NCI-H187 treated with DMSO at 0.1 percent for 48 hours (cell line): ENCODE measurements at places on chromosomes 13 and 19.

DNA sequence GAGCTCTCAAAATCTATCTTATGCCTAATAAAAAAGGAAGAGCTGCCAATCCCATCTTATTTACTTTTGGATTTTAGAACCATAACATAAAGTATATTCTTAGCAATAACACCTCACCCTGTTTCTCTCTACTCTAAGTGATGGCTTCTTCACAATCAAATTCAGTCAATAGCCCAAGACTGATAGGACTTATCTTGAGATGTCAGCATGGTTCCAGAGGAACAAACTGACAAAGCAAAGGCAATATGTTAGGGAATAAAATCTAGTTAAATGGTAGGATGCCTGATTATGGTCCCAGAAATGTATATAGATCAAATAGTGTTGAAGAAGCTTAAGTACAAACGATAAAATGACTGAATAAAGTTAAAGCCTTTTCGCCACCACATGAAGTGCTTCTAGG is 36.3 kb downstream of the DACH1 start:
- no peak for DNase-seq

GRCh38 chr13:59771272-59771671 is 392.5 kb downstream of the DIAPH3 start:
- DNase-seq, result no peak

GRCh38 chr19:18274219-18274780 is at the start of gene IQCN:
Gene IQCN, minus strand, starts transcription at chr19:18274452. Its CDS starts 4,974 bp downstream, at chr19:18269478.
- DNase-seq, result no peak

DNA sequence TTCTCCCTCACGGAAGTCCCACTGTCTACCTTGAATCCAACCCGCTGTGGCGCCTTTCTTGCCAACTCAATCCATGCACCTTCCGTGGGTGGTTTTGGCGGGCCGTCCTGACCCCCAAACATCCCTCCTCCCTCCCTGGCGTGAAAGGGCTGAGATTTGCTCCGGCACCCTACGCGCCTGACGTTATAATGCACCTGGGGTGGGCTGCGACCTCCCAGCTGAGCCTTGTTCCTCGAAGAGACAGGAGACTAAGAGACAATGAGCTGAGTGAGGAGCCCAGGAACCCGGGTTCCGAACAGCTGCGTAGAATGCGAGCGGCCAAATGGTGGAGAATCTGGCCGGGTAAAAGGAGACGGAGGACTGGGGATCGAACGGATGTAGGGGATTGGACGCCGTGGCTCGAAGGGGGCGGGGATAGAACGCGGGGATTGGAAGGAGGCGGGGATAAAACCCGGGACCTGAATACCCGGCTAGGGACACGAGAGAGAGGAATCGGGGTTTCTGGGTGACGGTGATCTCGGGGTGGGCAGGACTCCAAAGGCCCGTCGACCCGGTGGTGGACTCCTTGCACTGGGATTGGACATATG is at the start of gene CPT1C:
Gene CPT1C, plus strand, starts transcription at position 461 of the 587 bp plus-strand sequence. CDS start 1,137 bp downstream, outside the sequence.
- peak; percentile 97 for DNase-seq

- no peak for DNase-seq
These were observed 22.7 kb upstream of the NAXD start for GRCh38 chr13:110592665-110593064.

- DNase-seq, result no peak
These were observed 57.5 kb downstream of the RAP2A start for GRCh38 chr13:97491452-97491851.

GRCh38 chr19:40305403-40305802 is 20.3 kb upstream of the AKT2 start:
- peak; percentile 42 for DNase-seq

GRCh38 chr13:71902676-71903075 is 35.7 kb upstream of the DACH1 start:
- DNase-seq, result no peak

DNA sequence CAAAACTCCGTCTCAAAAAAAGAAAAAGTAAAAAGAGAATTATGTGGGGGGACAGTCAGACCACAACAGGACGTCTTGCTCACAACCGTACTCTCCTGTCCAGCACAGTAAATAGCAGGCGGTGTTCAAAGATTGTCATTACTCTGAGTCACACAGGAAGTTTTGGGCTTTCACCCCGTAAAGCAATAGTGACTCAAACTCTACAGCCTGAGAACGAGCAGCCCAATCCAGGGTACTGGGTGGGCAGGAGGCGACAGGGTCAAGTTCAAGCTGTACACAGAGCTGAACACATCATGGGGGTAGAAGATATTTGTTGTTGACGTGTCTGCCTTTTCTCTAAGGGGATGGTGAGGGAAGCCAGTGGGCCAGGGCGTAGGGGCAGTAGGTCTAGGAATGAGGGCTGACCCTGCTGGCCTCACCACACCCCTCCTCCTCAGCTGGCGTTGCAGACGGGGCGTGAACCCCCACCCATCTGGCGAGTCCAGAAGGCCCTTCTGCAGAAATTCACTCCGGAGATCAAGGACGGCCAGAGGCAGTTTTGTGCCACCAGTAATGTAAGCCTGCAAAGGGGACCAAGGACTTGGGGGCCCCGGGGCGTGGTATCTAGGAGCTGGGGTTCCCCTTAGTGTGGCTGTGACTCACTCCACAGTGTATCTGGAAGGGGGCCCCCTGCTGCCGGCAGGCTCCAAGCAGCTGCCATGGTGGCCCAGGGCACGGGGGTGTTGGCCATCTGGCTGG is 23.3 kb downstream of the PRR12 start:
- no peak for DNase-seq

GRCh38 chr13:84126671-84127171 is 244.4 kb upstream of the SLITRK1 start:
- no peak for DNase-seq

DNA sequence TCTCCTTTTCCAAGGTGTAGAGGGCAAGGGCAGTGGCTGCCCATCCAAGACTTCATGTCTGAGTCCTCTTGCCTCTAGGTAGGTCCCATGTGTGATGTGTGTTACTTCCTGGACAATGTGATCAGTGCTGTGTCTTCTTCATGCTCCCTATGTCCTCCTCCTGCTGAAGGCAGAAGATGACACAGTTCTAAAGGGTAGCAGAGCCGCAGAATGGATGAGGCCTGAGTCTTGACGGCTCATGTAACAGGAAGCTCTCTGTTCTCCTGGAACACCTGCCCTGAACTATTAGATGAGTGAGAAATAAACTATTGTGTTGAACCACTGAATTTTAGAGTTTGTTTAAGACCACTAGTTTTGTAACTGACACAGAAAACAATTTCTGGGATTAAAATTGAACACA is 165.9 kb downstream of the NDFIP2 start:
- DNase-seq, result no peak
